Activated CD8-positive, alpha-beta T cell treated with anti-CD3 and anti-CD28 coated beads, Interleukin-2, amount 10 ng/mL, durations not matched to agents 7 days and 5 days (primary cell): ENCODE measurements at places on chromosomes 3 and 15.
A peak's percentile ranks its signal among the peaks of the same experiment; 100 is the strongest.

- H3K27me3 ChIP-seq = peaks cover 3% of the 10 kb centered on the region
- no peak overlapping the region for H3K27ac ChIP-seq
- H3K4me3 ChIP-seq = no peak overlapping the region
- no peak for DNase-seq
These were observed 360.9 kb upstream of the TRIM42 start for GRCh38 chr3:140316868-140317400.

- H3K4me3 ChIP-seq = peak overlapping the region; percentile 88
- no peaks in the 10 kb centered on the region for H3K27me3 ChIP-seq
- peaks cover 32% of the 10 kb centered on the region for H3K36me3 ChIP-seq
- H3K4me1 ChIP-seq = peaks cover 41% of the 10 kb centered on the region
- peak overlapping the region; percentile 91 for H3K27ac ChIP-seq
- no peak for DNase-seq
These were observed 1.1 kb downstream of the PKM start for GRCh38 chr15:72229947-72230196.

DNA sequence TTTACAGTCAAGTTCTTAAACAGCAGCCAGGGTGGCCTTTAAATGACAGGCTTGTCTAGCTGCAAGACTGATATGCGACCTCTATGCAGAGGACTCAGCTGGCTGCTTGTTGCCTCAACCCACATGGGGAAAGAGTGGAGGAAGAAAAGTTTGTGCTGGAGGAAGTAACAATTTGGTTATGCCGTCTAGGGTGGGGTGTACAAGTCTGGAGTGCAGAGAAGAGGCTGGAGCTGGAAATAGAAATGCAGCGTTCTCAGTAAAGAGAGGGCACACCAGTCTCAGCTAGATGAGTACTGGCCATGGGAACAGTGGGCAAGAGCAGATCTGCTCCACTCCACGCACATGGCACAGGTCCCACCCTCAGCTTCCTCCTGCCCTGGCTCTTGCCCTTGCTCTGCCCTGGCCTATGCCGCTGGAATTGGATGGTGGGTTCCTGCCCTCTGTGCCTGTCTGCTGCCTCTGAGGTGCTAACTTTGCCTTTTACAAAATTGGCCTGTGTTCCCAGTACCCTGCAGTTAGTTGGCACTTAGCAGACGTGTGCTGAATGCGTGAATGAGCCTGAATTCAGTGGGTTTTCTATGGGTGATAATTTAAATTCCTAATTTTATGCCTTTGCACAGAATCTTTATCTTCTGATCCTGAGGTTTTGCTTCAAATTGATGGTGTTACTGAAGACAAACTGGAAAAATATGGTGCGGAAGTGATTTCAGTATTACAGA lies 59.7 kb upstream of the FURIN start:
- peaks cover 73% of the 10 kb centered on the region for H3K36me3 ChIP-seq
- no peak overlapping the region for H3K4me3 ChIP-seq
- DNase-seq = no peak
- H3K27me3 ChIP-seq = no peaks in the 10 kb centered on the region

DNA sequence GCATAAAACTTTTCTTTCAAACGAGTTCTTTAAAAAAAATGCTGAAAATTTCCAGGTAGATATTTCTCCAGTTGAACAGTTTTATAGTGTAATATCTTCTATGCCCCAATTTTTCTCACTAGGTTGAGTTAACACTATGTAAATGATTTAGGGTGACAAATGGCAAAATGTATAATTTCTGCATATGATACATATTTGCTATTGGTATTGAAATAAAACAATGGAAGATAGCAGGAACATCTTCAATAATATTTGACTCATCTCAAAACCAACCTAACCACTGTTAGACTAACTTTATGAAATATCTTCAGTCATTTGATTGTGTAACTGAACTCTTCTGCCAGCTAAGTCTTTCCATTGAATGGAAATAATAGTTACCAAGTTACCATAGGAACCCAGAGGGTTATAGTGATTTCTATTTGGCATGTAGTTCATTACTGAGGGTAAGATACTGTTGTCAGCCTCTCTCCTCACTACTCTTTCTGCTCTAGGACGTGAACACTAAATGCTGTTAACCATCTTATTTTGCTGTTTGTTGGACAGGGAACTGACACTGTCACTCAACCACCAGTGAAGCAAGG lies 824.7 kb upstream of the NECTIN3 start:
- H3K4me1 ChIP-seq = no peaks in the 10 kb centered on the region
- H3K4me3 ChIP-seq = no peak overlapping the region
- no peak for DNase-seq

DNA sequence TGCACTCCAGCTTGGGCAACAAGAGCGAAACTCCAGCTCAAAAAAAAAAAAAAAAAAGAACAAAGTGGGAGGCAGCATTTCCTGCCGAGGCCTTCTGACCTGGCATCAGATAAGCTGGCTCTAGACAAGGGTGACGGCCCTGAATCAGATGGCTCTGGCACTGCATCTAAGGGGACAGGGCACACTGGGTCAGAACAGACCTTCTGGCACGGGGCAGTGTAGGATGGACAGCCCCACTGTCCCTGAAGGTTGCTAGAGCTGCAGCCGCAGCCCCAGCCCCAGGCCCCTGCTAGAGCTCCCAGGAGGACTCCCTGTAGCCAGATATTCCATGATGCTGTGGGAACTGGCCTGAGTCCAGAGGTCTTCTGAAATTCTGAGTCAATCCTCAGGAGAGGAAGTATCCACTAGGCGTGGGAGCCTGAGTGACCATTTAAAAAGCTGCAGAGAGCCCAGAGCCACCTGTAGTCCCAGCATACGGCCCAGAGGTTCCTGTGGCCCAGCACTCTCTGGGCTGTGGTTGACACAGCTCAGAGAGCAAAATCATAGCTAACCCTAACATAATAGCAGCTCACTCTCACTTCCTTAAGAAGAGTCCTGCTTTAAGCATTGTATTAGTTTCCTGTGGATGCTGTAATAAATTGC lies 69.2 kb upstream of the MFGE8 start:
- no peak for DNase-seq
- no peaks in the 10 kb centered on the region for H3K36me3 ChIP-seq
- no peak overlapping the region for H3K27ac ChIP-seq
- no peak overlapping the region for H3K4me3 ChIP-seq
- H3K4me1 ChIP-seq = no peaks in the 10 kb centered on the region

GRCh38 chr15:49721621-49722020 lies 100.8 kb downstream of the DTWD1 start:
- no peak overlapping the region for H3K27ac ChIP-seq
- peaks cover 6% of the 10 kb centered on the region for H3K27me3 ChIP-seq
- no peak overlapping the region for H3K4me3 ChIP-seq
- no peaks in the 10 kb centered on the region for H3K36me3 ChIP-seq
- no peak for DNase-seq

GRCh38 chr3:72182206-72182605 lies 397.3 kb upstream of the PROK2 start:
- H3K27ac ChIP-seq = no peak overlapping the region
- DNase-seq = no peak
- peaks cover 6% of the 10 kb centered on the region for H3K4me1 ChIP-seq
- H3K4me3 ChIP-seq = no peak overlapping the region

DNA sequence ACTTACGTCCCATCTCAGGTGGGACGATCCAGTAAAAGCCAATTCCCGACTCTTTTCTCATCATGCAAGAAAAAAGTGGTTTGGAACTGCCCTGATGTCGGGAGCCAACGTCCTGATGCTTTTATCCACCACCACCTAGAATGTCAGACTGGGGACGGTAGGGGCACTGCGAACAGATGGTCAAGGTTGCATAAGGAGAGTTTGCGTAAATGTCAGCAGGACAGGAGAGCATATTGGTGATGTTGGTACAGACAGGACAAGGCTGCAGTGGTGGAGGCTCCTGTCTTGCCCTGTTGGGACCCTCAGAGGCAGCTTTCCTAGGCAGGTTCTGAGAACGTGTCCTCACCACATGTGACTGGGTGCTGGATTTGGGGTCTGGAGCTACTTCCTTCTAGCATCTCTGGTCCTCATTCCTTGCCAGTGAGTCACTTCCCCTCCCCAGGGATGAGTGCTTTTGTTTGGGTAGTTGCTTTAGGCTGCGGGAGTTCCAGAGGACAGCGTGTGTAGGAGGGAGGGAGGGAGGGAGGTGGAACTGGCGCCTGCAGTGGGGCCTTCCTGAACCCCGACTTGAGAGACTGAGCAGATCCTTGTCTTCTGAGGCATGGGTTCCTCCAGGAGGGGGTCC lies 21.0 kb downstream of the THSD4 start:
- no peaks in the 10 kb centered on the region for H3K27me3 ChIP-seq
- H3K4me3 ChIP-seq = no peak overlapping the region
- no peak for DNase-seq
- no peaks in the 10 kb centered on the region for H3K36me3 ChIP-seq
- no peak overlapping the region for H3K27ac ChIP-seq

- H3K36me3 ChIP-seq = no peaks in the 10 kb centered on the region
- H3K27ac ChIP-seq = no peak overlapping the region
- H3K27me3 ChIP-seq = peaks cover 3% of the 10 kb centered on the region
These were observed 20.4 kb downstream of the FBN1 start for GRCh38 chr15:48625126-48625525.

- H3K27ac ChIP-seq = no peak overlapping the region
- no peak for DNase-seq
- H3K27me3 ChIP-seq = no peaks in the 10 kb centered on the region
- H3K4me3 ChIP-seq = no peak overlapping the region
- no peaks in the 10 kb centered on the region for H3K4me1 ChIP-seq
- H3K36me3 ChIP-seq = peaks cover 31% of the 10 kb centered on the region
These were observed 21.1 kb upstream of the PDCD7 start for GRCh38 chr15:65154720-65155119.

GRCh38 chr3:164416491-164417222 lies 661.6 kb downstream of the SI start:
- no peaks in the 10 kb centered on the region for H3K4me1 ChIP-seq
- no peak for DNase-seq
- no peak overlapping the region for H3K4me3 ChIP-seq
- H3K36me3 ChIP-seq = no peaks in the 10 kb centered on the region
- H3K27ac ChIP-seq = no peak overlapping the region
- no peaks in the 10 kb centered on the region for H3K27me3 ChIP-seq

DNA sequence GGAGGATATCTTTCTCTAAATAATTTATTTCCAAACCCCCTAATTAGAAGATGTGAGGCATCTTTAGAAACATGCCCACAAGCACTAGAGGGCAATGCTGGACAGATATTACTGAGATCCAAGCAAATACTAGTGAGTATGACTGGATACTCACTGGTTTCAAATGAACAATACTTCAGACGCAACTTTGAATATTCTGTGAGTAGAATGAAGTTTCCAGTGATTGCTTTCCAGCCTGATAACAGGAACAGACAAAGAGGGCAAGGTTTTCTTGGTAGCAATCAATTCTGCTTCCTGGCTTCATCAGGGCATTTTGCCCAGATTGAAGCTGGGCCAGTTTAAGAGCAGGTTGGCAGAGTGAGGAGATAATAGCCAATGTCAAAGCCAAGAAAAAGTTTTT lies 442.6 kb upstream of the PDZRN3 start:
- H3K4me1 ChIP-seq = no peaks in the 10 kb centered on the region
- H3K4me3 ChIP-seq = no peak overlapping the region

DNA sequence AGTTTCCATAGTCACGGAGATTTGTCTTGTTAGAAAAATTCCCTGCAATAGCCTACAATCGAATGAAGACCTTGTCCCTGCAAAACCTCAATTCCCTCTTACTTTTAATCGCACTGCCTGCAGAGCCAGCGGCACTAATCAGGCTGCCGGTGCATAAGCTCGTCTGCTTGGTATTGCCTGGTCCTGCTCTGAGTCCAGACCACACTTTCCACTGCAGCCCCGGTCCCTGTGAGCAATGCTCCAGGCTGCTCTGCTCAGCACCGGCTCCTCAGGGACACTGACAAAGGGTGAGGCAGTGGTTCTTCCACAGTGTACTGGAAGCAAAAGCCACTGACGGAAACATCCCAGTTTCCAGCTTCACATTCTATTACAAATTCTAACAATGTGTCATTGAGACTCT lies 164.3 kb downstream of the OCA2 start:
- no peaks in the 10 kb centered on the region for H3K27me3 ChIP-seq
- H3K4me1 ChIP-seq = no peaks in the 10 kb centered on the region
- no peak overlapping the region for H3K27ac ChIP-seq
- no peaks in the 10 kb centered on the region for H3K36me3 ChIP-seq

GRCh38 chr3:24215502-24215901 lies 270.4 kb downstream of the NR1D2 start:
- no peak overlapping the region for H3K4me3 ChIP-seq
- H3K27ac ChIP-seq = no peak overlapping the region
- peaks cover 2% of the 10 kb centered on the region for H3K27me3 ChIP-seq
- no peak for DNase-seq
- H3K4me1 ChIP-seq = no peaks in the 10 kb centered on the region

GRCh38 chr3:62134061-62134496 lies 239.3 kb downstream of the FEZF2 start:
- H3K4me1 ChIP-seq = no peaks in the 10 kb centered on the region
- H3K27me3 ChIP-seq = peaks cover 6% of the 10 kb centered on the region
- H3K36me3 ChIP-seq = no peaks in the 10 kb centered on the region
- H3K27ac ChIP-seq = no peak overlapping the region

- H3K36me3 ChIP-seq = no peaks in the 10 kb centered on the region
- H3K27ac ChIP-seq = no peak overlapping the region
- H3K27me3 ChIP-seq = peaks cover 15% of the 10 kb centered on the region
- no peak for DNase-seq
- H3K4me1 ChIP-seq = peaks cover 14% of the 10 kb centered on the region
- no peak overlapping the region for H3K4me3 ChIP-seq
These were observed 1.3 kb upstream of the IL12A start for GRCh38 chr3:159987291-159987711.

DNA sequence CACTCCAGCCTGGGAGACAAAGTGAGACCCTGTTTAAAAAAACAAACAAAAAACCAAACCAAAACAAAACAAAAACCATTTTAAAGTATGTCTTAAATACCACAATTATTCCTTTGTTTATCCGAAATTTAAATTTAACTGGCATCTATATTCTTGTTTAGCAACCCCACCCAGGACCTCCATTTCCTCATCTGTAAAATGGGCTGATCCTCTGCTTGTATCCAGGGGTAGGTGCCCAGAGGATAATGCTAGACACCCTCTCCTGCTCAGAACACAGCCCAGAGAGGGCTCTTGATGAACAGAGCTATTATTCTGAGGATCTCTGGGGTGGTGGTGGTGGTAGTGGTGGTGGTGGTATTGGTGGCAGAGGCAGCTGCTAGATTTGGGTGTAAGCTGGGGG lies 9.8 kb downstream of the SH2D7 start:
- no peak for DNase-seq
- peaks cover 71% of the 10 kb centered on the region for H3K4me1 ChIP-seq
- H3K27me3 ChIP-seq = no peaks in the 10 kb centered on the region
- no peak overlapping the region for H3K4me3 ChIP-seq

- H3K27me3 ChIP-seq = no peaks in the 10 kb centered on the region
- no peaks in the 10 kb centered on the region for H3K4me1 ChIP-seq
- H3K36me3 ChIP-seq = no peaks in the 10 kb centered on the region
- no peak overlapping the region for H3K27ac ChIP-seq
- H3K4me3 ChIP-seq = no peak overlapping the region
These were observed 421.4 kb downstream of the EPHA6 start for GRCh38 chr3:97235611-97236315.

GRCh38 chr3:23029001-23029400 lies 174.1 kb upstream of the UBE2E2 start:
- no peak for DNase-seq
- no peaks in the 10 kb centered on the region for H3K27me3 ChIP-seq
- no peak overlapping the region for H3K4me3 ChIP-seq
- H3K4me1 ChIP-seq = no peaks in the 10 kb centered on the region
